ENCODE measurements at places on chromosomes 16 and 17.
A peak's percentile ranks its signal among the peaks of the same experiment; 100 is the strongest.

DNA sequence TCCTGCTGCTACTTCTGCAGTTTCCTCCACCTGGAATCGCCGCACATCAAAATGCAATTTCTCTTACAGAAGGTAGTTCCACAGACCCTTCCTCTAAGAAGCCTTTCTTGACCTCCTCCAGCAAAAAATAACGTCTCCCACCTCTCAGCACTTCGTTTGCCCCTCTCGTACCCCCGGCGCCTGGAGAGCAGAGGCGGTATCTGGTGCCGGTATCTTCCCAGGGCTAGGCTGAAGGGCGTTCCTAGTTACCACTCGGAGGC, 482 bp downstream of the DCTPP1 start:
- no peak for DNase-seq

- DNase-seq = no peak
Observed at GRCh38 chr16:50567651-50568050, 19.5 kb downstream of the NKD1 start.

- no peak for DNase-seq
Observed at GRCh38 chr17:28973425-28973824, 22.1 kb upstream of the PHF12 start.

GRCh38 chr16:1721372-1721771, 15.4 kb downstream of the MAPK8IP3 start:
- DNase-seq = no peak

- DNase-seq = no peak
Observed at GRCh38 chr16:73636196-73636595, 588.3 kb upstream of the ZFHX3 start.

GRCh38 chr17:58351182-58351581, 819 bp downstream of the SUPT4H1 start:
- DNase-seq = no peak

DNA sequence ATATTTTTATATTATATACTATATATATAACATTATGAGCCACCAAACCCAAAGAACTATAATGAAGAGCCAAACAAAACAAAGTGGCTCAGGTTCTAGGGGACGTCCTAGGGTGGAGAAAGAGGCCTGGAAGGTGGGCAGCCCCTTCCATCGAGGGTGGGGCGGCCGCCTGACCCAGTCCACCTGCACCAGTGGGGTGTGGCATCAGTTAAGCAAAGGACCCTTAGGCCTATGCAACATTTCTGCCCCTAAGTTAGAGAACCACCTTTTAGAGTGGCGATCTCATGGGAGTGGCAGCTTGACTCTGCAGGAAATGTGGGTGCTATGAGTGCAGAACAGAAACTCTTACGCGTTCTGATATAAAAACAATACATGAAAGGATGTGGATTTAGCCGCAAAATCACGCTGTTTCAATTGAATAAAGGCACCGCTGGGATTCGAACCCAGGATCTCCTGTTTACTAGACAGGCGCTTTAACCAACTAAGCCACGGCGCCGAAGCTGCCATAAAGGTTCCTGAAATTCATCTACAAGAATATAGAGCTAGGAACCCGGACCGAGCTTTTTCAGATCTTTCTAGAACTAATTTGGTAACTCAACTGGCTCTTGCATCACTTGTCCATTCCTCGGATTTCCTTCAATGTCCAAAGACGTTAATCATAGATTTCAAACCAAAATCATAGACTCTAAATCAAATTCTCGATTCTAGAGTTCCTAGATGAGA, 15.6 kb upstream of the AURKB start:
- peak; percentile 35 for DNase-seq

All from stimulated activated CD4-positive, alpha-beta T cell treated with anti-CD3 and anti-CD28 coated beads, TNF-alpha, amount 100 ng/mL, for 1 hour (primary cell).